GM20000 (cell line): ENCODE measurements at places on chromosomes 5 and 9.

GRCh38 chr9:129726322-129727160, 26.3 kb downstream of the PTGES start:
- peak; percentile 88 for DNase-seq

DNA sequence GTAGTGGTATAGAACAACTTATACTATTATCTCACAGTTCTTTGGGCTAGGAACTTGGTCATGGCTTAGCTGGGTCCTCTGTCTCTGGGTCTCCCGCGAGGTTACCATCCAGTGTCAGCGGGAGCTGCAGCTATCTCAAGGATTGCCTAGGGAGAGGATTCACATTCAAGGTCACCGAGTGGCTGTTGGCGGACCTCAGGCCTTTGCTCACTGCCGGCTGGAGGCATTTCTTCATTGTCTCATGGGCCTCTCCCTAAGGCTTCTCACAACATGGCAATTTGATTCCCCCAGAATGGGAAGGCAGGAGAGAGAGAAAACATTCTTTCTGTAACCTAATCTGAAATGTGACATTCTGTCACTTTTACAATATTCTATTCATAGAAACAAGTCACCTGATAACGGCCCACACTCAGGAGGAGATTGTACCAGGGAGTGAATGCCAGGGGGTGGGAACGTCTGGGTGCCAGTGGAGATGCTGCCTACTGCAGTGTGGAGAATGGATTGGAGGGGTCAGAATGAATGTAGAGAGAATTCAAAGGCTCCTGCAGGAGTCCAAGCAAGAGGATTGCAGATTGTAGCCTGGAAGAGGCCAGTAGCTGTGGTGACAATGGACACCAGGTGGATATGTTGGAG, 29.5 kb upstream of the ANKRD18A start:
- DNase-seq: no peak

GRCh38 chr9:4986296-4986695, 1.2 kb downstream of the JAK2 start:
- peak; percentile 16 for DNase-seq

GRCh38 chr5:116573702-116574366, 789 bp downstream of the SEMA6A start:
- DNase-seq: peak; percentile 45

- DNase-seq: peak; percentile 29
Observed at GRCh38 chr9:6575324-6576034, 70.0 kb downstream of the GLDC start.

- no peak for DNase-seq
Observed at GRCh38 chr9:17800418-17800817, 221.6 kb downstream of the SH3GL2 start.

- DNase-seq: no peak
Observed at GRCh38 chr5:77828445-77828844, 52.3 kb upstream of the TBCA start.
